ENCODE measurements at places on chromosomes 2 and 18. TPM values are rescaled to one million over a fixed set of nuclear protein-coding genes. Genes with fewer than 3 reads are reported as not detected.

Gene ZNF521
- total RNA-seq: 48.0 TPM

- no peak for DNase-seq
Observed at GRCh38 chr2:54716375-54716774, 7.1 kb upstream of the EML6 start.

- no peak for DNase-seq
Observed at GRCh38 chr18:61554117-61554776, 221.0 kb downstream of the CDH20 start.

Gene PIEZO2
- 5.3 TPM for total RNA-seq

- no peak for DNase-seq
Observed at GRCh38 chr18:50194631-50195532, at the start of gene MYO5B. Gene MYO5B, minus strand, starts transcription at chr18:50195147. Its CDS starts 354 bp downstream, at chr18:50194793.

GRCh38 chr2:3563521-3563976, 5.4 kb upstream of the RNASEH1 start:
- no peak for DNase-seq

Gene TM4SF20
- total RNA-seq: not detected

GRCh38 chr2:176009445-176009844, 7.4 kb upstream of the LNPK start:
- no peak for DNase-seq

Gene NGEF
- 0.16 TPM for total RNA-seq

DNA sequence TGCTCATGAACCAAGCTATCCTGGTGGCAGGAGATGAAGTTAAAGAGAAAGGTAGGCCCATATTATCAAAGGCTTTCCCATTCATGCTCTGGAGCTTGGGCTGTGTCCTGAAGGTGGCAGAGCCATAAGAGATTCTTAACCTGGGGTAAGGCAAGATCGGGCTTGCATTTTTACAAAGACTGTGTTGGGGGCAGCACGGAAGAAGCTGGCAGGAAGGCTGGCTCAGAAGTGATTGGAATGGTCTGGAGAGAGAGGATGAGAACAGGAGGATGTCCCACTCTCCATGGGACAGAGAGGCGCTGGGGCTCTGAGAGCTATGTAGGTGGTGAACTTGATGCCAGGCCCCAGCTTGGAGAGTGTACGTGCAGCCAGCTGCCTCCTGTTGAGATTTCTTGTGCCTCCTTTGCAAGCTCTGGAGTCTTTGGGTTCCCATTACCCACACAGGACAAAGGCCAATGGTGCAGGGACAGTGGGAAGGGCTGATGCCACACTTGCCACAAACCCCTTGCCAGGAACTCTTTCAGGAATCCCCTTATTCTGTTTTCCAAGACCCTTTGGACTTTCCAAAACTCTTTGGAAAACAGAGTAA, 40.6 kb upstream of the FZD5 start:
- DNase-seq: no peak

DNA sequence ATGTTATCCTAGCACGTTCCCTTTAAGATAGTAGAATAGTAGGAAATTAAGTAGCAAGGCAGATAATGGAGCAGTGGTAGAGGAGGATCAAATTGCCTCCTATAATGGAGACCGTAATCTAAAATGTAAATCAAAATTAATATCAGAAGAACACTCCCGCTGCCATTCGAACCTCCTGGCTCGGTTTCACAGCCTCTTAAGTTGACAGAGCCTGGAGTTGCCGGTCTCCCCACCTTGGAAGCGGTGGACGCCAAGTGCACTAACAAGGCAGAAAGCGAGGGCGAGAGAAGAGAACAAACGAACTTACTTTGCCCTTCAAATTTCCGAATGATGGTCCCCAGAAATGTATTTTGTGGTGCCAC, 450 bp downstream of the KCNH7 start:
- no peak for DNase-seq

Gene ELOA2
- total RNA-seq: not detected

Gene ALKAL2
- 1.3 TPM for total RNA-seq

- DNase-seq: no peak
Observed at GRCh38 chr18:31183302-31183701, 20.6 kb upstream of the DSC1 start.

DNA sequence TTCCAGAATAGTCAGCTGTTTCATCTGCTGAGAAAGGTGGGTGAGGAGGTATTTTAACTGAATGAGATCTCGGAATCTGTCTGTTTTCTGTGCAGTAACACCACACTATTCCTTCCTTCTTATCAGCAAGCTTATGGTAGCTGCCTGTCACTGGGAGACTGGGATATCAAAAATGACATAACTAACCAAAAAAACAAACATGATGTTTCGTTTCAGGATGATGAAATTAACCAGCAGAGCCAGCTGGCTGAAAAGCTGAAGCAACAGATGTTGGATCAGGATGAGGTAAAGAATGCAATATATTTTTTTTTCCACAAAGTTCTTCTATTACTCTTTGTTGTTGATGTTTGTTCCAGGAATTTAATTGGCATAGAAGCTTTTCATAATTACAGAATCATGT, 59.8 kb upstream of the LYPD6B start:
- DNase-seq: no peak

Gene UGT1A7
- not detected for total RNA-seq

DNA sequence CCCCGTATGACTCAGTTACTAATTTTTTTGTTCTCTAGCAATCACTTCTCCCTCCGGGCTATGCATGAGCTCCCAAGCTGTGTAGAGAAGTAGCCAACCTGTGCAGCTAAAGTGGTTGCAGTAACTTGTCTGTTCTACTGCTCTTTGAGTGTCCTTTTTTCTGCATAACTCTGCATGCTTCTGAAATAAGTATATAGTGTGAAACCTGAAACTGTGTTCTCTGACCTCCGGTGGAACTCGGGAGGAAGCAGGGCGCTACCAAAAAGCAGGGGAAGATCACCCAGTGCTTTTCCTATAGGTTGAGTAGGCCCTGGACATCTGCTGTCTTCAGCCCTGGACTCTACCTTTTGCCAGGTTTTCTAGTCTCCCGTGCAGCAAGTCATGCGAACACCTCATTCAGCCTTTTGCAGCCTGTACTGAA, 47.8 kb downstream of the PHLPP1 start:
- DNase-seq: no peak

DNA sequence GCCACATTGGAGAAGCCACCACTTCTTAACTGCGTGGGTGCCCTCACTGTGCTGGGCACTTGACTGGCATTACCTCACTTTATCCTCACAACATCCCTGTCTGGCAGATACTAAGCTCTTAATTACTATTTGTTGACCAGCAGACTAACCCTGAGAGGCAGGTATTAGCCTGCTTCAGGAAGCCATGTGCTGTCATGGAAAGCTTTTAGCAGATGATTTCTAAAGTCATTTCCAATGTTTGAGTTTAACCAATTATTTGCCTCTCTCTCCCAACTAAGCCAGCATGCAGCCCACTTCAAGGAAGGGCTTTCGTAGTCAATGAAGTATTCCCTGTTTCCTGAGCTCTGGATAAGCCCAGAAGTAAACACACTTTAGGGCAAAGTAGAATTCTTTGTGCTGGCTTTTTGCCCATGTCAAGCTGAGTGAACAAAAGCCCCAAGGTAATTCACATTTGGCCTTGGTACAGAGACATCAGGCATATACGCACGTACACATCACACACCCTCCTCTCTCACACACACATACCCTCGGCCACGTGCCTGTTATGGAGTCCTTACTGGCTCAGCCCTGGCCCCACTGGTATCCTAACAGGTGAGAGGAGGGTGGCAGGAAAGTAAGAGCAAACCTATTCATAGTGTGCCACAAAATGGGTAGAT, 108.6 kb downstream of the C1D start:
- no peak for DNase-seq

DNA sequence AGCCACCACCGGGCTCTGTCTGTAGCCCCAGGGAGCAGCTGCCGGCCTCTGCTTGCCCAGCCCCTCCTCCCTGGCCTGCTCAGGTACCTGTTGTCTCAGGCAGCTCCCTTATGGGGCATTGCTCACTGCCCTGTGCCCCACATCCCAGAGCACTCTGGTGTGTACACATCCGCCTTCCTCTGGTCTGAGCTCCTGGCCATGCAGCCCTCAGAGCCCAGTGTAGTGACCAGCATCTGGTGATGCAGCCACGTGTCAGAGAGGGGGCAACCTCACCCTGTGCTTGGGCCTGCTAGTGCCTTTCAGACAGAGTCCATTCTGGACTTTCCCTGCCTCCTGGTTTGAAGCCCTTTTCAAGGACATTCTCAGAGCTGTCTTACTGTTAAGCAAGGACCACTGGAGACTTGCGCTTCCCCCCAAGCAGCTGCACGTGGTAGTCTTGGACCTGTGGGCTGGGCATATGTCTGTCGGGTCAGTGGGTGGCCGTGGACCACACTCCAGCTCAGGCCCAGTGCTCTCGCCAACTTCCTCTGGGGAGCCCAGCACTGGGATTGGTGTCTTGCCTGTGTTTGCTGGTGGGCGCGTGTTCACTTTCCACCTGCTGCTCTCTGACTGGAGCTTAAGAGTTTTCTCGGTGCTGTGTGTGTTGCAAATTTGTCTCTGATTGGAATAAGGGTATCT, 30.7 kb downstream of the DGKD start:
- no peak for DNase-seq

GRCh38 chr2:108388045-108388444, 10.3 kb downstream of the SULT1C4 start:
- no peak for DNase-seq

GRCh38 chr2:54090521-54091117, 24.8 kb upstream of the ACYP2 start:
- DNase-seq: no peak

DNA sequence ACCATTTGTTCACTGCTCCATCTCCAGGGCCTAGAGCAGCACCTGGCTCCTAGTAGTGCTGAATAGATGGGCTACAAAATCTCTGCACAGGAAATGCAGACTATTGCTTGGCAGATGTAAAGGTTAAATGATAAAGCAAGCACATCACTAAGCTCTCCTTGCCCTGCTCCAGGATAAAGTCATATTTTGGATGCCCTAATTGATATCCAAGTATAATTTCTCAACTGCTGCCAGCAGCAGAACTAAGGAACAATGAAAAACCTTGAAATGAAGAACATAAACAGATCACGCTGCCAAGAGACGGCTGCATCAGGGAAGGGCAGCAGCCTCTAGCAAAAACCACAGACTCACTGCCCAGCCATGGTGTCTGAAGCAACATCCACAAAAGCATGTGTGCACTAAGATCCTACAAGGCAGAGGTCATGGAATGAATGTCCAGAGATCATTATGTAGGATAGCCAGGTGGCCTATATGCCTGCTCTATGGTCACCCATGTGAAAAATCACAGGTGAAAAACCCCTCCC, 134.7 kb downstream of the TMEM163 start:
- DNase-seq: no peak

Gene AQP12B
- not detected for total RNA-seq

GRCh38 chr2:150357770-150358467, 129.5 kb downstream of the RND3 start:
- DNase-seq: peak; percentile 5

GRCh38 chr18:11761553-11761952, 72.5 kb downstream of the GNAL start:
- no peak for DNase-seq

DNA sequence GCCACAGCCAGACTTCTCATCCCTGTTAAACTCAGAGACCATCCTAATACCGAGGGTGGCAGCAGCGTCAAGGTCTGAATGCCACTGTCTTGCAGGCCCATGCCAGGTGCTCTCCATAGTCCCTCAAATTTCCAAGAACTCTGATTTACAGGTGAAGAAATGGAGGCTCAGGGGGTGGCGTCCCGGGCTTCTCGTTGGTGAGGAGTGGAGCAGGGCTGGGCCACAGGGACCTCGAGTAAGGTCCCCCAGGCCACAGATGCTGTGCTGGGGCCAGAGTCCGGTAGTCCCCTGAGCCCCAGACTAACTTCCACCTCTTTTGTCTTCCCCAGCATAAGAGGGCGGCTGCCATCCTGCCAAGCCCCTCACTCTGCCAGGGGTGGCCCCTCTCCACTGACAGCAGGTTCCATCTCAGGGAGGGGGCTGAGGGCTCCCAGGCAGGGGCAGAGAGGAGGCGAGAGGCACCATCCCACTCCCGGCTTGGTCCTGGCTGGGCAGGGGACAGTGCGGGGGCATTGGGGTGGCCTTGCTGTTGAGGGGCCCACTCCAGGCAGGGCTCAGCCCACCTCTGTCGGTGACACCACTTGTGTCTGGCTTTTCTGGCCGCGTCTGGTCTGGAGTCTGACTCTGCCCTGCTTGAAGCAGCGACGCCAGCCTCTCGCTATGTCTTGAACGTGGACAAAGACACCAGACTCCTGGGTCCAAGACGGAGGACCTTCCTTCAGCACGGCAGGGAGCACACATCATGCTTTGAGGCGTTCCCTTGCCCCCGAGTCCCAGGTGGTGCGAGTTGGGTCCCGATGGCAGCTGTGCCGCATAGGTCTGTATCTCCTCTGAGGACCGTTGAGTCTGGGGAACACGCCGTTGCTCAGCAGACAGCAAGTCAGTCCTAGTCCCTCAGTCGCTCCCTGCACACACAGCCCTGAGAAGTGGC, 15.9 kb upstream of the KLHL30 start:
- no peak for DNase-seq

Gene ILKAP
- total RNA-seq: 32.3 TPM

DNA sequence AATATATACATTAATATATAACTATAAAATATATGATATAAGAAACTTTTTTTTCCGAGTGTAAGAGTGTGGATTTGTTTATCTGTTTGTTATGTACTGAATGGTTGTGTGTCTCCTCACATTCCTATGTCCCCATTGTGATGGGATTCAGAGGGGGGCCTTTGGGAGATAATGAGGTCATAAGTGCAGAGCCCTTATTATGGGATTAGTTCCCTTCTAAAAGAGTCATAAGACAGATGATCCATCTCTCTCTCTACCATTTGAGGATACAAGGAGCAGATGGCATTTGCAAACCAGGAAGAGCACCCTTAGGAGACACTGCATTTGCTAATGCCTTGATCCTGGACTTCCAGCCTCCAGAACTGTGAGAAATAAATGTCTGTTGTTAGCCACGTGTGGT, 30.3 kb upstream of the SAP130 start:
- no peak for DNase-seq

- DNase-seq: no peak
Observed at GRCh38 chr18:62588217-62588616, 65.4 kb downstream of the ZCCHC2 start.

GRCh38 chr2:33216508-33217182, 259.8 kb upstream of the RASGRP3 start:
- DNase-seq: no peak

- DNase-seq: peak; percentile 36
Observed at GRCh38 chr2:204791230-204791629, 246.0 kb downstream of the PARD3B start.

Data from astrocyte (in vitro differentiated cells and primary cell).